Osteoblast (primary cell): ENCODE measurements at places on chromosomes 13 and 19. TPM values are rescaled to one million over a fixed set of nuclear protein-coding genes. Genes with fewer than 3 reads are reported as not detected.
A peak's percentile ranks its signal among the peaks of the same experiment; 100 is the strongest.

NLRP12 gene
- total RNA-seq, result under 0.01 TPM in 1 of 2 replicates, not detected in the other

S1PR4 gene
- not detected in 2 replicates for total RNA-seq

ZNF835 gene
- total RNA-seq, result 0.29 and 0.72 TPM in 2 replicates

ZFP36 gene
- 6.2 and 6.5 TPM in 2 replicates for total RNA-seq

POLR2I gene
- total RNA-seq, result 22.4 and 33.6 TPM in 2 replicates

LILRB3 gene
- total RNA-seq, result not detected in 2 replicates

DNA sequence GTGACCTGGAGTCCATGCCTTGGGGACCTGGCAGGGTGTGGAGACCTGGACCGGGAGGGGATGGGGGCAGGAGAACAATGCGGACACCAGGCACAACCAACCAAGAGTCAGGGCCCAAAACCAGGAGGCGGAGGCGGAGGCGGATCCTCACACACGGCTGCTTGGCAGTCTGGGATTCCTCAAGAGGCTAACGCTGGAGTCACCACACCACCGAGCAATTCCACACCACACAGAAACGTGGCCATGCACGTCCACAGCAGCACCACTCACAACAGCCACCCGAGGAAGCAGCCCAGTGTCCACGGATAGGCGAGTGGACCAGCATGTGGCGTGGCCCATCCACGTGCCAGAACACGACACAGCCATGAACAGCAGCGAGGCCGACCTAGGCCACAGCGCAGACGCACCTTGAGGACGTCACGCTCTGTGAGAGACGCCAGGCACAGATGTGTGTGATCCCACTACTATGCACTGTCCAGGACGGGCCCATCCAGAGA is 17.7 kb downstream of the SBNO2 start:
- peak overlapping the region; percentile 99 for H3K27ac ChIP-seq
- H3K27me3 ChIP-seq, result no peaks in the 10 kb centered on the region
- DNase-seq, result peak; percentile 95
- H3K36me3 ChIP-seq, result peaks cover 16% of the 10 kb centered on the region

- no peaks in the 10 kb centered on the region for H3K36me3 ChIP-seq
- H3K4me1 ChIP-seq, result no peaks in the 10 kb centered on the region
- no peak overlapping the region for H3K27ac ChIP-seq
- no peak overlapping the region for H3K4me3 ChIP-seq
Observed at GRCh38 chr19:50870417-50871089, 2.7 kb upstream of the KLK2 start.

DNA sequence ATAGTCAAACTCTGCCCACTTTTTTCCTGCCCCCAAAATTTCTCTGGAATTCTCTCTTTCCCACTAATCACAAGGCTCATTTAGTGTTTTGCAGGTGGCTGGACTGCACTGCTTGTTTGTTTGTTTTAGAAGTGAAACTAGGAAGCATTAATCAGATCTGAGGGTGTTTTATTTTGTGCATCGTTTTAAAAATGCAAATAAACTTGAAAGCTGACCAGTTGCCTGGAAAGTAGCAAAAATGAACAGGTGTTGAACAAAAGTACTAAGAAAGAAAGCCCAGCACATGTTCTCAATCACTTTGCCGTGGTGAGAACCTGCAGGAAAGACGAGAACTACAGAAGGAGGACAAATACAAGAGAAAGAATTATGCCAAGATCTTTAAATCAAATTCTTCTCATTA is 365.5 kb downstream of the PCDH9 start:
- H3K27me3 ChIP-seq, result no peaks in the 10 kb centered on the region
- no peak for DNase-seq
- H3K36me3 ChIP-seq, result no peaks in the 10 kb centered on the region
- H3K27ac ChIP-seq, result no peak overlapping the region

- no peaks in the 10 kb centered on the region for H3K27me3 ChIP-seq
- H3K4me3 ChIP-seq, result no peak overlapping the region
- peak; percentile 77 for DNase-seq
- H3K27ac ChIP-seq, result peak overlapping the region; percentile 99
Observed at GRCh38 chr13:51731759-51732158, 72.2 kb downstream of the DHRS12 start.

DNA sequence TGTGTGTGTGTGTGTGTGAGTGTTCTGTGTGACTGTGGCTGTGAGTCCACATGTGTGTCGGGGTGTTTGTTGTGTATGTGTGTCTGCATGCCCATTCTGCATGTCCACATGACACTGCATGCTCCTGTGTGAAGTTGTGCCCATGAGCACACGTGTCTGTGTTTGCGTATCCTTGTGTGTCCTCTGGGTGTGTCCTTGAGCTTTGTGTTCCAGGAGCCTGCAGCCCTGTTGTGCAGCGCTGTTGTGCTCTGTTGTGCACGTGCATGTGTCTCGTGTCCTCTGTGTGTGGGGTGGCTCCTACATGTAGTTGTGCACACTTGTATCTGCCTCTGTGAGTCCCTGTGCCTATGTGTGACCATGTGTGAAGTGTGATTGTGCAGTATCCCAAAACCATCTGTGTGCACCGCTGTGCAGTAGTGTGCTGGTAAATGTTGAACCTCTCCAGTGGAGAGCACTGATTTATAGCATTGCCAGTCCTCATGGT is 2.2 kb upstream of the ARHGEF18 start:
- H3K4me3 ChIP-seq, result no peak overlapping the region
- no peaks in the 10 kb centered on the region for H3K27me3 ChIP-seq
- DNase-seq, result no peak
- H3K36me3 ChIP-seq, result no peaks in the 10 kb centered on the region

- peak overlapping the region; percentile 27 for H3K27ac ChIP-seq
- DNase-seq, result no peak
- no peaks in the 10 kb centered on the region for H3K27me3 ChIP-seq
- peaks cover 25% of the 10 kb centered on the region for H3K4me1 ChIP-seq
Observed at GRCh38 chr13:46665248-46665632, 112.3 kb downstream of the LRCH1 start.

- H3K4me3 ChIP-seq, result peak overlapping the region; percentile 78
- peak; percentile 88 for DNase-seq
- H3K27me3 ChIP-seq, result no peaks in the 10 kb centered on the region
- peaks cover 42% of the 10 kb centered on the region for H3K36me3 ChIP-seq
- H3K4me1 ChIP-seq, result peaks cover 49% of the 10 kb centered on the region
Observed at GRCh38 chr13:113860665-113861432, 3.0 kb downstream of the GAS6 start.

DNA sequence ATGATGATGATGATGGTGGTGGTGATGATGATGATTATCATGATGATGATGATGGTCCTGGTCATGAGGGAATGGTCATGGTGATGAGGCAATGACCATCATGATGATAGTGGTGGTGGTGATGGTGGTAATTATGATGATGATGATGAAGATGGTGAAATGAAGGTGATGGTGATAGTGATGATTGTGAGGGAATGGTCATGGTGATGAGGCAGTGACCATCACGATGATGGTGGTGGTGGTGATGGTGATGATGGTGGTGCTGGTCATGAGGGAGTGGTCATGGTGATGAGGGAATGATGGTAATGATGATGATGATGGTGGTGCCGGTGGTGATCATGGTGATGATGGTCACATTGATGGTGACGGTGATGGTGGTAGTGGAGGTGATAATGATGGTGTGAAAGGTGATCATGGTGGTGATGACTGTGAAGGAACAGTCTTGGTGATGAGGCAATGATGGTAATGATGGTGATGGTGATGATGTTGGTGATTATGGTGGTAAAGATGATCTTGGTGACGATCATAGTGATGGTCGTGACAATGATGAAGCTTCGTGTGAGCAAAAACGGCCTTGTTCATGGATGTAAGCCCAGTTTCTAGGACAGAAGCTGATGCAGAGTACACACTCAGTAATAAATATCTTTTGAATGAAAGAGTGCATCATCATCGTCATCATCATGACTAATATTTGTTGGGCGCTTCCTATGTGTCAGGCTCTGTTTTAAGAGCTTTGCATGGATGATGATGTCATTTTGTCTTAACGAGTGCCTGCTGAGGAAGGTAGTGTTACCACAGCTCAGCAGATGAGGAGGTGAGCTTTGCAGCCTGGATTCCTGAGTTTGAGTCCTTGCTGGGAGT is 17.3 kb downstream of the SBK2 start:
- peak overlapping the region; percentile 78 for H3K27ac ChIP-seq
- DNase-seq, result peak; percentile 98
- H3K4me3 ChIP-seq, result no peak overlapping the region
- H3K36me3 ChIP-seq, result peaks cover 3% of the 10 kb centered on the region
- peaks cover 9% of the 10 kb centered on the region for H3K4me1 ChIP-seq
- H3K27me3 ChIP-seq, result no peaks in the 10 kb centered on the region

DNA sequence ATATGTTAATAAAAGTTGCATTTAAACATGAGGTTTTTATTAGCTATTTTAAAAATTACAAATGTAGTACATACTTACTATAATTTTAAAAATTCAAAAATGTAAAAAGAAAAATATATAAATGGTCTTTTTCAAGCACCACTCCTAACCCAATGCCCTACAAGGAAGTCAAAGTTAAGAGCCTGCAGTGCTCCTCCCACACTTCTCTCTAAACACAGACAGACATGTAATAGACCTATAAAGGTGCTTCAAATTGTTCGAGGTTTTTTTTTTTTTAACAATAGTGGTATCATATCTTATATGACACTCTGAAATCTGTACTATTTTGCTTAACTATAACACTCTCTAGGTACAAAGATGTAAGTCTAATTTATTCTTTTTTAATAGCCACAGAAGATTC is 25.4 kb downstream of the VWA8 start:
- H3K4me3 ChIP-seq, result no peak overlapping the region
- DNase-seq, result no peak
- no peak overlapping the region for H3K27ac ChIP-seq
- no peaks in the 10 kb centered on the region for H3K27me3 ChIP-seq
